ENCODE measurements at places on chromosomes 1 and 21.
A peak's percentile ranks its signal among the peaks of the same experiment; 100 is the strongest.

DNA sequence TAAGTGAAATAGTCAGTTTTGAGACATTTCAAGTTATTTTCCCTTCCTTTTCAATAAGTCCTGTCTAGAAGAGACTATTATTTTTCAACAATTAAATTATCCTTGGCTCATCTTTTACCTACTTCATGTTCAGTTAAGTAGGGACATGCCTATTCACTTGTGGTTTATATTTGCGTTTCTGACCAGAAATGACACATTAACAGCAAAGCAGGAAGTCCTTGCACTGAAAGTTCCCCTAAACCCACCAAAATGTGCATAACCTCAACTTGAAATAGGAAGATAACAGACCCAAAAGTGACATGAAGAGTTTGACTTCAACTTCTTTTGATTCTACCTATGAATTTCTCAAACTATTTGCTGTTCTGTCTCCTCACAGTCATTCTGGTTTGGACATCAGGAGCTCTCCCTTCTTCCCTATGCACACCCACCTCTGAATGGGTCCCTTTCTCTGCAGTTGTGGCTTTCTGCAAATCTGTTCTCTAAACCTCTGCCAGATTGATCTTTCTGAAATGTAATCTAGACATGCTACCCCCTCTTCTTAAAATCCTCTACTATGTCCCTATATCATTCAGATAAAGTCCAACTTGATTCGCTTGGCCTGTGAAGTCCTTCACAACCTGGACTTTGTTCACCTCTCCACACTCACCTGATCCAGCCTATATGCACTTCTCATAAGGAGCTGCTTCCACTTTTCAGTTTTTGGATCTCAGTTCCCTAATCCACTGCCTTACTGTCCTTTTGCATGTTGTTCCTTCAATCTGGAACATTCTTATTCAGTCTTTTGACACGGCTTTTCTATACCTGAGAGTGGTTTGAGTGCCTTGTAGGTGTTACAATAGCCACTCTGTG is 661.5 kb upstream of the ADGRL4 start:
- DNase-seq, result no peak

DNA sequence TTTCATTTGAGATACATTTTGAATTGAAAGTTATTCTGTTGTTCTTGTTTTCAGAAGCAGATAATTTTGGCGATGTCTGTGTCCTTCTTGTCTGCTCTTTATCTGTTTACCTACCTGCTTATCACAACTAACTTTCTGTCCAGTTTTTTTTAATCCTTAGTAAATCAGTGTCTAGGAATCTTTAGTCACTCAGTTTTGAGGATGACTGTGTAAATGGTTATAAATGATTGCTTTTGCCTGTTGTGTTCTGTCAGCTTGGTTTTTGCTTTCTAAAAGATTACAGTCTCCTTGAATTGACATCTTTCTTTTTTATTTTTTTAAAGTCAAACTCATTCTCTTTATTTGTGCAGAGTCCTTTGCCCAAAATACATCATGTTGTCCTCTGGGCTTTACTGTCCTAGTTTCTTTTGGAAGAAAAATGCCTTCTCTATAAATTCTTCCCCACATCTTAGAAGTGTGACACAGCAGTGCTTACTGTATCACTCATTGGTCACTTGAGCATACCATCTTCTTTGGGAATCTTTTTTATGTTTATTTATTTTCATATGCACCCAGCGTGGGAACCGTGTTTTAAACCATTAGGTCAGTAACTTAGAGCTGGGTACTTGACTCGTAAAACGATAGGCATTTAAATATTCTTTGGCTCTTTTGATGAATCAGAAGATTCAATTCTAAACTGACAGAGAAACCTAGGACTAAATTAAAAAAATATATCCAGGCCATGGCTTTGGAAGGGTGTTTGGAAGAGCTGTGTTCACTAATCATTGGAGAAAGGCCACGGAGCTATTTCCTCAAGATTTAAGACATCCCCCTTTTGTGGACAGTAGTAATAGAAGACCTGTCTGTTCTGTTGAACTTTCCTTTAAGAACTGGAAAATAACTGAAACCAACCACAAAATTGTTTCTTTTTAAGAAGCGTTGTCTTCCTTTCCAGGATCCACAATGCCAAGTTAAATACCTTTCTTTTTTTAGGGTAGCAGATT is 20.9 kb downstream of the LAMC1 start:
- no peak for DNase-seq

- peak; percentile 18 for DNase-seq
These were observed 4.1 kb upstream of the KCNAB2 start for GRCh38 chr1:6041432-6042062.

DNA sequence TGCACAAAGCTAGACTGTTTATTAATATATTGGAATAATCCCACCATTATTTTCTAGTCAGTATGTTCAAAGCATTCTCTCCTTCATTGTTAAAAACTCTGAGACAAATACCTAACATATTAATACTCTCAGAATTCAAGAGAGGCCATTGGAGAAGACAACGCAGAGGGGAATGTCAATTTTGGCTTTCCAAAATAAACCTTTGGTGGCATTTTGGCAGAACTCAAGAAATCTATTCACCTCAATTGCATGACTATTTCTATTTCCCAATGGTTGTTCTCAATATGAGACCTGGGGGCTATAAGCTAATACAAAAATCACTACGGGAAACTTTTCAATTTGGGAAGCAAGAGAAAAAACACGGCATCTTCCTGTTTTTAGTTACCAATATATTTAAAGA is 58.5 kb downstream of the RUSC1 start:
- DNase-seq, result no peak

- no peak for DNase-seq
These were observed 656.9 kb downstream of the KCNT2 start for GRCh38 chr1:195951313-195951712.

- no peak for DNase-seq
These were observed 27.8 kb downstream of the HSPG2 start for GRCh38 chr1:21909286-21909759.

DNA sequence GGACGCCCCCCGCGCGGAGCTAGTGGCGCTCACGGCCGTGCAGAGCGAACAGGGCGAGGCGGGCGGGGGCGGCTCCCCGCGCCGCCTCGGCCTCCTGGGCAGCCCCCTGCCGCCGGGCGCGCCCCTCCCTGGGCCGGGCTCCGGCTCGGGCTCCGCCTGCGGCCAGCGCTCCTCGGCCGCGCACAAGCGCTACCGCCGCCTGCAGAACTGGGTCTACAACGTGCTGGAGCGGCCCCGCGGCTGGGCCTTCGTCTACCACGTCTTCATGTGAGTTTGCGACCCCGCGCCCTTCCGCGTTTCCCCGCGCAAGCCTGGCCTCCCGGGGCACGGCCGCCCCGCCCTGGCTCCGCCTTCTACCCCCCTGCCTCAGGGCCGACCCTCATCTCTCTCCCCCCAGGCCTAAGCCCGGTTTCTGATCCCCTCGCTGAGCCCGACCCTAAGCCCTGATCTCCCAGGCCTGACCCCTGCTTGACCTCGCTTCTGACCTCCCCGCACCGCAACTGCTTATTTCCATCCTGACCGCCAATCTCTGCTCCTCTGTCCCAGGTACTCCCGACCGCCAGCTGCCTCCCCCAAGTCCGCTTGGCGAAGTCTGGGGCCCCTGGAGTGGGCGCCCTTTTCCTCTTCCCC is 669 bp downstream of the KCNQ4 start:
- DNase-seq, result no peak

DNA sequence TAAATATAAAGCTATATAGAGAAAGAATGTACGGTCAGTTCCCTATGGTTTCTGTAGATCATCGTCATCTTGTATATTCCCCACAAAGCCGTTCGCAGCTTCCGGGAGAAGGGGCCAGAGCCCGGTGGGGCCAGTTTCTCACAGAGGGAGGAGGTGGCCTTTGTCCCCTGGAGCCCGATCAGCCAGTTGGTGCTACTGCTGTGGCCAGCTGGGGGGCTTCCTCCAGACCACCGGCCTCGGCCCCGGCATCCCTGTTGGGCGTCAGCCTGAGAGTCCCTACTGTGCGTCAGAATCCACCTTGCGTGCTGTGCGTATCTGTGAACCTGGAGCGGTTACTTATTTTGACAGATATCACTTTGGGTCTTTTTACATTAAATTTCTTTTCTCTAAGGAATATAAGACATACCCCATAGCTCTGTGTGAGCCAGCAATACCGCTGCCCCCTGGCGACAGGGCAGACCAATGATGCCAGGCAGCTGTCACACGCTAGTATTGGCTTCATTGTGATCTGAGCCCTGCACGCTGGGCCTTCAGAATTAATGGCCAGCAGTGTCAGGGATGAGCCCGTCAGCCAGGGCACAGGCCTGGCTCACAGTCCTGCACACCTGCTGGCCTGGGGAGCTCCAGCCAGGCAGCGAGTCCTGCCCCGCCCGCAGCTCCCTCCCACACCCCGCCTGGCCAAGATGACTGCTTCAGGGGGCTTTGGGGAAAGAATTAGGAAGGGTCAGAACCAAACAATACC is 145.9 kb downstream of the PGBD5 start:
- no peak for DNase-seq

GRCh38 chr1:1361982-1362423 is 3.6 kb upstream of the MXRA8 start:
- no peak for DNase-seq

- no peak for DNase-seq
These were observed 548.4 kb upstream of the BRINP3 start for GRCh38 chr1:191025896-191026642.

GRCh38 chr1:84339503-84339902 is 38.0 kb downstream of the SAMD13 start:
- DNase-seq, result peak; percentile 72

- DNase-seq, result no peak
These were observed 23.4 kb downstream of the BEND5 start for GRCh38 chr1:48753293-48753692.

DNA sequence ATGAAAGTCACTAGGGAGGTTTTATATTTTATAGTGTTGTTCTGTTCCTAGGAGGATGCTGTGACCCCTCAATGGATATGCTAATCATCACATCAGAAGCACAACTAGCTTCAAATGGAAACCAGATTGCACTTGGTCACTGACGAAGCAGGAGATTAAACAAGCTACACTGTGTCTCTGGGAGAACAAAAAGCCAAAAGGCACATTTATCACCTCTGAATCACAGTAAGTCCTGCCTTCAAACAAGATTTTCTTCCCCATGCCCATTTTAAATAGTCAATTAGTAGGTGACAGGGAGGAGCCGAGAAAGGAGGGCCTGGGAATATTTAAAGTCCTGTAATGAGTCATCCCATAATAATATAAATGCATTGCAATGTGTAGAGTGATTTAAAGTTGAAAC is 38.1 kb downstream of the RGS2 start:
- no peak for DNase-seq

- no peak for DNase-seq
These were observed 176.5 kb downstream of the PBX1 start for GRCh38 chr1:164735315-164736052.

- peak; percentile 38 for DNase-seq
These were observed 449 bp upstream of the RCAN3 start for GRCh38 chr1:24502065-24502708.

DNA sequence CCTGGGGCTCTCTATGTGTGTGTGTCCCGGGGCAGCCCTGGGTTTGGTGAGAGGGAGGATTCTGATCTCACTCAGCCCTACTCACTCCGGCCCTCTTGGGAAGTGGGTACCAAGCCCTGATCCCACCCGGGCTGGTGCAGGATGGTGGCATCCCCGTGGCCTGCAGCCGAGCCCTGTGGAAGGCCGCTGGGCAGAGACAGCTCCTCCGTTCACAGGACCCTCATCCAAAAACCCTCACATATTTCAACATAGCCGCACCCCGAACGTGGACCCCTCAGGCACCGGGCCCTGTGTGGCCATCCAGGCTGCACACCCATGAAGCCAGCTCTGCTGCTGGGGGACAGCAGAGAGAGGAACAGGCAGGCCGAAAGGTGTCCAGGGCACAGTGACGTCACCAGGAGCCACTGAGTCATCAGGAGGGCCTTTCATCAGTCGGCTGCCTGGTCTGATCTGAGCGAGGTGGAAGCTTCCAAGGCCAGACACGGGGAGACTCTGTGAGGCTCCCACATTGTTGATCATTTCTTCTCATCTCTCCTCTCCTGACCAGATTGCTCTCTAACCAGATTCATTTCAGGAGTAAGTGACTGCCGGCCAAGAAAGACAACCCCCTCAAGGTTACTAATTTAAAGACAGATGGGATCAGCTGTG is 16.2 kb upstream of the GPR157 start:
- no peak for DNase-seq

GRCh38 chr1:20202166-20202565 is 15.8 kb upstream of the PLA2G2C start:
- DNase-seq, result no peak

DNA sequence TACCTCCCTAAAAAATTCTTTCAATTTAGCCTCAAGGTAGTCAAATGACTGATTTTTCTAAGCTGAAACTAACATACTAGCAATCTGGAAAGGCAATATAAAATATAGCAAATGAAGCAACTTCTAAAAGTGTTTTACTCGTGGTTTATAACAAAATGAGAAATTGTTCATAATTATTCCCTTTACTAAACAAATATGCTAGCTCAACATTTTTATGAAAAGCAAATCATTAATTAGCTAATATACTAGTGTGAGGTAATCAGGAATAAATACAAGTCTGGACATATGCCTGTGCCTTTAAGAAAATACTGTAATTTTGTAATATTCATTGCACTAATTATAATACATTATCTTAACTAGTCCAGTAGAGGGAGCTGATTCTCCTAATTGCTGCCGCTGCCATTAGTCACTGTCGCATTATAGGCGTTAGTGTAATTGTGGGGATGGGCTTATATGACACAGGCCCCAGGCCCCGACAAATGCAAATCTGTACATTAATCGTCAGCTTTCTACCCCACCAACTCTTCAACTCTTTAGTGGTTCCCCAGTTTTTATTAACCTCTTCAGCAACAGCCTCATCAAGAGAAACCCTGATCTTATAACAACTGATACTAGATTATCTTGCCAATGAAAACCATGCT is 160.9 kb downstream of the GABPA start:
- peak; percentile 38 for DNase-seq

DNA sequence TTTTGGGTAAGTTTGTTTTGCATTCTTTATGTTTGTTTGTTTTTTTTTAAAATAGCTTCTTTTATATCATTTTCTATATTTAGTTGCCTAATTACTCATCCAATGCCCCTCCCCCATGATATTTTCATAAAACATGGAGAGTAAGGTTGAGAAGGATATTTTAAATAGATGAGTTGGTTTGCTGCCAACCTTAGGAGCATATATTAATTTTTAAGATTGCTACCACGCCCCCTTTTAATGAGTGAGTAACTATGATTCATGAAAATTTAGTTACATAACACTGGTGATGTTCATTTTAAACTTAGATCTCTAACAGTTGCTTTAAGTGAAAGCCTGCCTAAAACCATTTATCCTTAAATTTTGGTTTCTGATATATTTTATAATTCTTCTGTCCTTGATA is 18.7 kb downstream of the TMEM50A start:
- DNase-seq, result no peak

All from inflammatory macrophage (primary cell).